ENCODE measurements at places on chromosomes 2 and 18.

GRCh38 chr2:42055573-42056514 lies 8.0 kb downstream of the PKDCC start:
- no peak for DNase-seq

GRCh38 chr2:189165656-189166380 lies 13.7 kb downstream of the COL5A2 start:
- no peak for DNase-seq

- no peak for DNase-seq
These were observed 51.5 kb downstream of the UGP2 start for GRCh38 chr2:63893163-63893562.

DNA sequence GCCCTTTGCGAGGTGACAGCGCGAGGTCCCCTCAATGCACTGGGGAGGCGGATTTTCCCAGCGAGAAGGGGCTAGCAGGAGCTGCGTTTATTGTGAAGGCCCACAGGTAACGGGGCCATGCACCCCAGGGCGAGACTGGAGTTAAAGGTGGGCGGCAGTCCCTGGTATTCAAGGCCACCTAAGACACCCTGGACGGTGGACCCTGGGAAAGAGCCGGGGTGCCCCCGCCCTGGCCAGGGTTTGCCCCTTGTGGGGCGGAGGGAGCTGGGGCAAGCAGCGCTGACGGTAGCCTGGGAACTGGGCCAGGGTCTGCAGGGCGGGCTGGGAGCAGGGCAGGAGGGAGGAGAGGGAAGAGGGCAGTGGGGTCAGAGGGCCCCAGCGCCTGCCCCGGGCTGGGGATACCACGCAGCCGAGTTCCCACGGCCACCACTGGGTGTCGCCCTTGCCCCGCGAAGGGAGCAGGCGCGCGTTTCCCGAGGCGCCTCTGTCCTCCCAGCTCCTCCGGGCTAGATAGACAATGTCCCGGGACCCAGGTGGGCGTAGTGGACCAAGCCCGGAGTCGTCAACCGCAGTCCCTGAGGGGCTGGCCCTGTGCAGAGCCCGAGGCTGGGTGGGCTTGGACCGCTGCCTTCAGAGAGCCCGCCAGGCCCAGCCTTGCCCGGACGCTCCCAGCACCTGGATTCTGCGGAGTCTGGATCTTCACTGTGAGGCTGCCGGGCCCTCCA lies 80.2 kb downstream of the SMAD4 start:
- peak; percentile 53 for DNase-seq

DNA sequence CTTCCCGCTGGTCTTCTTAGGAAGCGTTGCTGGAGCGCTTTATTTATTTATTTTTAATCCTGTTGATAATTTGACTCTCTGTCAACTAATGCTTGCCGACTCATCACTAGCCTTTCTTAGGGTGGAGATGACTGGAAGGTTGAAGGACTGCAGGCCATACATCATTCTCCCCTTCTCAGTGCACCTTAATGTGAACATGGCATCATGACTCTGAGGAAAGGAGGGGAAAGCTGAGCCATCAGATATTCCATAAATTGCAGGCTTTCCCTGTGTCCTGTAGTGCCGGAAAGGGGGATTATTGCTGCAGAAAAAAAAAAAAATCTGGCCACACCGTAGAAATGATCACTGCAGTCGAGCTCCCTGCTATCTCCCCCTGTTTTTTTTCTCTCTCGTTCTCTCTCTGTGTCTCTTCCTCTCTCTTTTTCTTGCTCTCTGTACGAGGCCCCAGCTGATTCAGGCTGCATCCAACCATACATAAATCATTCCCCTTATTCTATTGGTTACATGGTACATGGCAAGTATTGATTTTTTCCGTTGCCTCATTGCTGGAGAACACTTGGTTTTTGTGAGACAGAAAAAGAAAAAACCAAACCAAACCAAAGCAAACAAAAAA lies 125.8 kb upstream of the EFEMP1 start:
- DNase-seq = peak; percentile 90

GRCh38 chr2:223760838-223761502 lies 76.4 kb downstream of the AP1S3 start:
- DNase-seq = no peak

DNA sequence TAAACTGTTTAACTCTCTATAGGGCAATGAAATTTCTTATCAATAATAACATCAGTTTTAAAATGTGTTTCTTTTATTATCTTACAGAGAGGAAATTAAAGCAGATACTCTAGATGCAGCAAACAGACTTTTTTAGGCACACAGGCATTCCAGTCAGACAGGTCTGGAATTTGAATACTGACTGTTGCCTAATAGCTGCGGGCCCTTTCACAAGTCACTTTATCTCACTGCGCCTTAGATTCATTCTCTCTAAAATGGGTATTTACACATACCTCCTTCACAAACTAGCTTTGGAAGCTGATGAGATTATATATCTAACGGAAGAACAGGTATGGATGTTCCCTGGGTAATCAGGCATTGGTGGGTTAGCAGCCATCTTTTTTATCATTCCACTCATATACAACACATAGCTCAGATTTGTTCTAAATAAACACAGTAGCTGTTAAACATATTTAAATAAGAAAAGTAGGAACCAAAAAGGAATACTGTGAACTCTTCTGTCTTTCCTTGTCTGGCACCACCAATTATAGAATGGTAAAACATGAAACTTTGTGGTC lies 104.2 kb downstream of the LRP2 start:
- no peak for DNase-seq

GRCh38 chr18:23618862-23619387 lies 32.6 kb upstream of the NPC1 start:
- DNase-seq = peak; percentile 64

GRCh38 chr2:86420913-86421312 lies 20.3 kb upstream of the KDM3A start:
- no peak for DNase-seq

DNA sequence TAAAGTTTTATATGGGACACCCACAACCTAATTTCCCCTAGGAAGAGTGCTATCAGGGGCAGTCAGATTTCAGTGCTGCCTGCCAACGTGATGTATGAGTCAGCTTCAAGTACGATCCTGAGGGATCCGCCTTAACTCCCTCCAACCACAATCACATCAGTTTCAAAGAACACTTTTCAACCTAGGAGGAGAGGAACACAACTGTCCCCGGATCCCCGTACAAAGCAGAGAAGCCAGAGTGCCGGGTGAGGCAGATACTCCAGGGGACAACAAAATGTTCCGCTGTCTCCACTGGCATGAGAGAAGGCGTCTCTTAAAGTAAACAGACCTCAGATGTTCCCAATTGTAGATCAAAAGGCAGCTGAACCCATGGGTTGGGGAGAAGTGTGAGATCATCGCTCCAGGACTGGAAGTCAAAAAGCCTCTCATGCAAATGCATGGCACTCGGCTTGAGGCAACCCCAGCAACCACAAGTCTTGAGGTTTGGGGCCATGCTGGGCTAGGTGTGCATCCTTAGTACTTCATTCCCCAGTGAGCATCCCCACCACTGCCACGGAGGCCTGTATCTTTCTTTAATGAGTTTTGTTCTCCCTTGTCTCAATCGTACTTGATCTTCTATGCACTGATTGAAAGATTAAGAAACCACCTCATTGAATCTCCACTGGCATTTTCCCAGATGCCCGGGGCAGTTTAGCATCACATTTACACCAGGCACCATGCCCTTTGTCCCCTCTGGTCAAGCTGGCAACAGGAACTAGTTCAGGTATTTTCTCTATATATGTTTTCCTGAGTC lies 91.0 kb upstream of the CCBE1 start:
- DNase-seq = no peak

- no peak for DNase-seq
These were observed 1082.5 kb upstream of the GYPC start for GRCh38 chr2:125573432-125573831.

- DNase-seq = peak; percentile 64
These were observed 384.3 kb upstream of the SYT4 start for GRCh38 chr18:43661570-43661969.

GRCh38 chr2:168180483-168180882 lies 66.9 kb downstream of the STK39 start:
- DNase-seq = peak; percentile 30

DNA sequence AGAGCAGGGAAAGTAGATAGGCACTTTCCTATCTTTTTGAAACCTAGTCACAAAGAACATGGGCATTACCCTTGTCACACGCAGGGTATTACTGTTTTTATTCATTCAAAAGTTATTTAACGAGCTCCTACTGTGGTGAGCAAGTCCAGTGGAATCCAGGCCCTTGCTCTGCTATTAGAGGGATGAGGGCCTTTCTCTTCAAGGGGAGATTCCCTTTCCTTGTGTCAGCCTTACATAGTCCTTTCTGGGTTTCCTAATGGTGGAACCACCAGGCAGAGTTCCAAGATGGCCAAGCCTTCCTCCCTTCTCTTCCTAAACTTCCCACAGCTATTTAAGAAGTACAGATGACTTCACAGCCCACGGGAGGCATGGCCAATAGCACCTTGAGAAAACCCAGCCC lies 64.6 kb downstream of the SPTBN1 start:
- no peak for DNase-seq

GRCh38 chr2:44951714-44952113 lies 10.2 kb downstream of the SIX3 start:
- DNase-seq = no peak

- no peak for DNase-seq
These were observed 1221.6 kb upstream of the NRXN1 start for GRCh38 chr2:52253416-52253980.

- no peak for DNase-seq
These were observed 60.8 kb downstream of the EMILIN2 start for GRCh38 chr18:2907550-2908135.

GRCh38 chr2:111897924-111898702 lies at the start of gene MERTK:
TSS of gene MERTK (plus strand) at chr2:111898607. CDS start at chr2:111898736, 129 bp downstream.
- peak; percentile 86 for DNase-seq

GRCh38 chr2:64904413-64905329 lies 84.5 kb upstream of the SLC1A4 start:
- no peak for DNase-seq

DNA sequence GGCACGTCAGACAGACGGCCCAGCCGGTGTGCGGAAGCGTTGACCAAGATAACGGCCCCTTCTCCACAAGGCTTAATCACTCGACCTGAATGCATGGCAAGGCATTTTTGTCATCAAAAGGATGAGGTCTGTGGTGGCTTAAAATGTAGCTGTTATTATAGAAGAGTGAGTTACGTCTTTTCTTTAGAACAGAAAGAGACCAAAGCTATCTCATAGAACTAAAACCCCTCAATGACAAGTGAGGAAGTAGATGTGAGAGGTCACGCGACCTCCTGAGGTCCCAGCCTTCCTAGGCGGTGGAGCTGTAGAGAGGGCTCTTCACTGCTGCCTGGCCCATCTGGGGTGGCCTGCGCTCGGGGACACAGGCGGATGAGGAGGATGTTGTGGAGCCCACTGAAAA lies 75.7 kb downstream of the LDLRAD4 start:
- no peak for DNase-seq

DNA sequence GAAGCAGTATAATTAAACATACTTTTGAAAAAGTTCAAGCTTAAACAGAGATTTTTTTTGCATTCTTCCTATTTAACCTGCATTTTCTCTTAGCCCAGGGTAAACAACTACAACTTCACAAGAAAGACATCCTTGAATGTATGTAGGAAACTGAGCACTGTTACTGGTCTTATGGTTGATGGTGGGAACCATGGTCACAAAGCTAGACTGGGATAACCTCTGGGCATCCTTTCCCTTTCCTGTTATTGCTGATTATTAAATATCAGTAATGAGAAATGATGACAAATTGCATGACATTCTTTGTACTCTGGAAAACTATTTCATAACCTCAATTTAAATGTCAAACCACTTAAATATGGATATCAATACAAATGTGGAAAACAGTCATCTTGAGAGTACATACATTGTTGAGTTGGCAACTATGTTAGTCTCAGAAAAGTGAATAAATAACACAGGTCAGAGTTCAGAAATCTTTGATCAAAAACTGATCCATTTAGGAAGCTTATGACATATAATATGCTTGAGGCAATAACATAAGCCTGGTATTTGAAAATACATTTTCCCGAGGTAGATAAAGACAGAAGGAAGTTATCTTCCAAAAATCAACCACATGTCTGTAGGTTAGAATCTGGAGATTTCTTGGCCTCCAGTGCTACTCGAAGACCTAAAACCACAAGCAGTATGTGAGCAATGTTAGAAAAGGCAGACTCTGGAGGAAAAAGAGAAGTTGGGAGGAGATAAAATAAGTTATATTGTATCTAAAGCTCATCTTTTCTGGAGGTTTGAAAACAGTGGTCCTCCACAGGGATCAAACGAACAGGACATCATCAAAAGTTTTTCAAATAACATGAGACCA lies 65.2 kb upstream of the ST8SIA5 start:
- DNase-seq = no peak

GRCh38 chr2:182594286-182594685 lies 121.8 kb upstream of the DNAJC10 start:
- DNase-seq = no peak

GRCh38 chr2:122960759-122961641 lies 1064.1 kb upstream of the CNTNAP5 start:
- peak; percentile 71 for DNase-seq

GRCh38 chr18:10289951-10290637 lies 164.3 kb upstream of the APCDD1 start:
- DNase-seq = no peak

DNA sequence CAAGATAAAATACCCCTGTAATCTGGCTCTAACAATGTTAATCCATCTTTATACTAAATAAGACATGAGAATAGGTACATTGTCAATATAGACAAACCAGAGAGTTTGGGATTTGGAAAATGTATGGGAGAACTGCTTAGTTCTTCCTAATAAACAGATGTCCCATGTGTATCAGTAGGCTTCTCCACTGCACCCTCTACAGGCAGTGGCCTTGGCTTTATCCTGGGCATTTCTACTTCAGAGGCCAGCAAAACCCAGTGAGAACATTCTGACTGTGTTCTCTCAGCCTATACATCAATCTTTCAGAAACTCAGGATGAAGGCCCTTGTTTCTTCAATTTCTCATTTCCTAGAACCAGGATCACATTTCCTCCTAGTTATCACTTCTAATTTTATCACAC lies 1167.5 kb upstream of the ACVR2A start:
- no peak for DNase-seq

DNA sequence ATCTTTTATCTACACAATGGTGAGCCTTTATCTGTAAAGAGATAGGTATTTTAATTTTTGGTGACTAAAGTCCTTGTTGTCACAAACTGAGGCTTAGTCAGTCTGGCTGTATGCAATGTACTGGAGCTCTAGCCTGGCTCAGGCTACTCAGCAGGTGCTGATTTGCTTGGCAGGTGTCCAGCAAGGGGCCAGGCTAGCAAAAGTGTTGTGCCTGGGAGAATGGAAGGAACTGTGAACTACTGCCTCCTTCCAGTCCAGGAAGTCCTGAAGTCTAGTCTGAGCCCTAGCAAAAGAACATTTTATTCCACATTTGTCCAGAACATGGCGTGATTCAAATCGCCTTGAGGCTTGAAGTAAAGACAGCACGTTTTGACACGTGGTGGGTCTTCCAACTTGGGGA lies 260.5 kb downstream of the CCDC85A start:
- peak; percentile 3 for DNase-seq

DNA sequence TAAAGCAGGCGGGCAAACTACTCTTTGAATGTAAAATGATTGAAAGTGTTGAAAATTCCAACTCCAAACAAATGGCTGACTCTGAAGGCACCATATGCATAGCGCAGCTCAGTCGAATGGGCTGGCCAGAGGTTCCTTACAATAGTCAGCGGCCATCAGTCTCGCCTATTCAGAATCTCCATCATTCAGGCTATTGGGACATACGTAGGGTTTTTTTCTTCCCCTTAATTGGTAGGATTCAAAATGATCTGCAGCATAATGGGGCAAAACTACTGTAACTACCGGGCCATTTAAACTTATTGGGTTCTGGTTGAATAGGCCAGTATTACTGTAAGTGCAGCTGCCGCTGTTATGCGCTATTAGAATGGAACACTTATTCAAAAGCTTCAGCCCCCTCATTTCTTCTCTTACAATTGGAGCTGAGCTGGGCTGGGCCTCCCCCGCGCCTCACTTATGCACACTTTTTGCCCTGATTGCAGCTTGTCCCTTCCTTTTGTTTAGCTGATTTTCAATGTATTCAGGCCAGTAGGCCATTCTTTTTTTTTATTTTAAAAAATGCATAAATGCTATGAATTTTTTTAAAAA lies 40.4 kb downstream of the SLC9A4 start:
- DNase-seq = no peak

All from NCI-H146 (cell line).